Brain microvascular endothelial cell (primary cell): ENCODE measurements at places on chromosomes 5 and 9.
A peak's percentile ranks its signal among the peaks of the same experiment; 100 is the strongest.

- no peak for DNase-seq
Observed at GRCh38 chr9:96189995-96190394, 112.0 kb downstream of the HSD17B3 start.

GRCh38 chr5:83428126-83428525 lies 43.4 kb upstream of the VCAN start:
- DNase-seq: no peak

GRCh38 chr5:117255211-117256027 lies 680.8 kb upstream of the SEMA6A start:
- no peak for DNase-seq

DNA sequence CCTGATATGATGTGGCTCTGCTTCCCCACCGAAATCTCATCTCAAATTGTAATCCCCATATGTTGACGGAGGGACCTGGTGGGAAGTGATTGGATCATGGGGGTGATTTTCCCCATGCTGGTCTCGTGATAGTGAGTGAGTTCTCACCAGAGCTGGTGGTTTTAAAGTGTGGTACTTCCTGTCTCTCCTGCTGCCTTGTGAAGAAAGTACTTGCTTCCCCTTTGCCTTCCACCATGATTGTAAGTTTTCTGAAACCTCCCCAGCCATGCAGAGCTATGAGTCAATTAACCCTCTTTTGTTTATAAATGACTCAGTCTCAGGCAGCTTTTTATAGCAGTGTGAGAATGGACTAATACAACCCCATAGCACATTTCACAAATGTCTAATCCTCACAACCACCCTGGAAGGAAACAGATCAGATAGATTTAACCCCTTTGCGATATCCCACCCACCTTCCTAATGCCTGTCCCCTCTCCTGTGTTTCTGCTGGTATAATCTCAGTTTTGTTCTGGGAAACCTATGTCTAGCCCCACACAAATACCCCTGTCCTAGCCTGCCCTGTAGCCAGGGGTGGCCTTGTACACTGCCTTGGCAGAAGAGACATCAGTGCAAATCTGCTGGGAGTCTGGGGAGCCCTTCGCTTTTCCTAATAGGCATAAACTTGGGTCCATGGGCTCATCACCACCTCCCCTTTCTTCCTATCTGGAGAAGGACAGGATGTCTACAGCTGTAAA lies 157.0 kb upstream of the RAI14 start:
- peak; percentile 71 for DNase-seq

GRCh38 chr5:154220625-154221024 lies 30.1 kb downstream of the GALNT10 start:
- peak; percentile 76 for DNase-seq

GRCh38 chr9:27548055-27548741 lies 18.6 kb upstream of the MOB3B start:
- no peak for DNase-seq

- no peak for DNase-seq
Observed at GRCh38 chr9:121303456-121304451, 35.8 kb downstream of the GSN start.

DNA sequence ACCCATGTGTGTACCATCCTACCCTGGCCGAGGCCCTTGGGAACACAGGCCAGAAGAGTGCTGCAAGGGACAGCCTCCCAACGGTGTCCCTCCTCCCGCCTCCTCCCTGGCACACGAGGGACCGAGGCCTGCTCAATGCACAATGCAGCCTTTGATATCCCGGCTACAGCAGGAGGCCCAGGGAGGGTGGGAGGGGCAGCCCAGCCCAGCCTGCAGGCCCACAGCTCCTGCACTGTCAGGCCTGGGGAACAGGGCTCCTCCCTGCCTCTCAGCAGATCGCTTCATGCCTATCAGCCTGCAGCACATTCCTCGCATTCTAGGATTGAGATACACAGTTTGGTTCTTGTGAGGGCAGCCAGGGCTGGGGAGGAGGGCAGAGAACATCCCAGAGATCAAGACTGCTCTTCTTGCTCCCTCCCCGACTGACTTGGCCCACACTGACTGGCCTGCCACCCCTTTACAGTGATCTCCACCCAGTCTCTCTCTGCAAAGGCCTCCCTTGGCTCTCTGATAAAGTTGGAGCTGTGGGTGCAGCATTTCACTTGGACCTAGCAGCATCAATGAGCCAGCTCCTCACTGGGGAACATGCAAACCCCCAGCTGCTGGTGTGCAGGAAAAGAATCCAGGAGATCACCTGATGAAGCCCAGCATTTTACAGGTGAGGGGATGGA lies at the start of gene SH3TC2:
TSS of gene SH3TC2 (minus strand) at position 46 of the 671 bp plus-strand sequence. CDS start at position 6, 40 bp downstream.
- peak; percentile 49 for DNase-seq

DNA sequence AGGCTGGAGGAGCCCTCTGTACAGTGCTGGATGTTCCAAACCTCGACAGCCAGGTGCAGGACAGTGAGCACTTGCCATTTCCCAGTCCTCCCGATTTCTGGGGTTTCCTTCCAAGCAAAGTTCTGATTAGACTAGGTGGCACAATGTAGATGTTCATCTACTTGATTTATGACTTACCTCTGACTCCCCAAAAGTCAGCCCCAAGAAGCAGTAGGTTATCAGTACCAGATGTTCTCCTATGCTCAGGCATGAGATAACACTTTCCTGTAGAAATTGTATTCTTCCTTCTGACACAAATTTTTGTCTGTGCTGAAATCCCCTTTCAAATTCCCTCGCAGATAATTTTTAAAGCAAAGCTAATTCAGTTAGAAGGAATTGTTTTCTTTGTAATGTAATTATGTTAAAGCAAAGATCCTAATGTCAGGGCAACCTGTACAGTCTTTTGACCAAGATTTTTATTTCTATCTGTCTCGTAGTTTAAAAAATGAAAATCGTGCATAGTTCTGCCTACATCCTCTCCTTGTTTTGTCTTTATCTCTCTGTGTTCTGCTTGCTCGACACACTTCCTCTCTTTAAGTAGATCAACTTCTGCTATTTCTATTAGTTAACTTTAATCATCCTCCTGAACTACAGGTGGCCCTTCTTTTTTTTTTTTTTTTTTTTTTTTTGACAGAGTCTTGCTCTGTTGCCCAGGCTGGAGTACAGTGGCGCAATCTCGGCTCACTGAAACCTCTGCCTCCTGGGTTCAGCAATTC lies 102.4 kb upstream of the PJA2 start:
- no peak for DNase-seq

- no peak for DNase-seq
Observed at GRCh38 chr9:15927161-15927560, 374.3 kb downstream of the CCDC171 start.

GRCh38 chr9:81032030-81032572 lies 657.2 kb downstream of the TLE1 start:
- peak; percentile 97 for DNase-seq

DNA sequence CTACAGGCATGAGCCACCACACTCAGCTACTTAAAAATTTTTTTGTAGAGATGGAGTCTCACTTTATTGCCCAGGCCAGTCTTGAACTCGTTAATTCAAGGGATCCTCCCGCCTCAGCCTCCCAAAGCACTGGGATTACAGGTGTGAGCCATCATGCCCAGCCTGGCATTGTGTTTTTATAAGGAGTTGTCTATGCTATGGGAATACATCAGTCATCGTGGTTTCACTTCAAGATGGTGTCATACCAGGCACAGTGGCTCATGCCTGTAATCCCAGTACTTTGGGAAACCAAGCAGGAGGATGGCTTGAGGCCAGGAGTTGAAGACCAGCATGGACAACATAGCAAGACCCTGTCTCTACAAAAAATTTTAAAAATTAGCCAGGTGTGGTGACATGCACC lies 49.7 kb downstream of the CYSTM1 start:
- no peak for DNase-seq

DNA sequence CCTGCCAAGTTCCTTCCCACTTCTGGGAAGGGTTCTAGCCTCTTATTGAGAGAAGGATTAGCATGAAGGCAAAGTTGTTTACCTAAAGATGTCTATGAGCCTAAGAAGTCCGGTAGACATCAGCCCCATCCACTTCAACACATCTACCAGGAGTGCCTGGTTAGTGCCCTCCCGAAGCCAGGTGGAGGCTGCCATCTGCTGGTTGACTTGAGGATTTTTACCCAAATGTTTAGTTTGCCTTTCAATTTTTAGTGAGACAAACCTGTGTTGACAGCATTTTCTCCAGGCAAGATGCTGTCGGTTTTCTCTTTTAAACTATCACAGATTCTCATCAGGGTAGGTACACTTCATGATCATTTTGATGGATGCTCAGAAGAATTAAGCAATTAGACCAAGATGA lies 83.6 kb upstream of the TNFSF8 start:
- peak; percentile 67 for DNase-seq

GRCh38 chr9:77825361-77825760 lies 177.2 kb upstream of the GNA14 start:
- no peak for DNase-seq

- no peak for DNase-seq
Observed at GRCh38 chr9:5384436-5384835, 44.8 kb upstream of the RLN1 start.

- peak; percentile 86 for DNase-seq
Observed at GRCh38 chr9:87193925-87194868, 246.9 kb upstream of the GAS1 start.

DNA sequence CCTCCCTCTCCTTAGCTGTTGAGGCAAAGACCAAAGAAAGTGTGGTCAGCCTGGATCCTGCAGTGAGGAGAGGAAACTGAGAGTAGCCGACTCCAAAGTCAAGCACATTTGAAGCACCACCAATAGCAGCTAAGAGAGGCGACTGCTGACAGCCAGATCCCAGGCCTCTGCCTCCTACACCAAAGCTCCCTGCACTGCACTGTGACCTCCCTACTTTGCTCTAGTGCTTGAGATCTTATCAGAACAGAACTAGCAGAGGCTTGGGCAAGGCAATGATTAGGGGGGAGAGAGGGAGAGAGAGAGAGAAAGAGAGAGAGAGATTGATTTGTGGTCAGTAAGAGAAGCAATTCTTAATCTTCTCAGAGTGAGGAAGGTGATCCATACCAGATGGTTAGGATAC lies 216.3 kb downstream of the CDK5RAP2 start:
- no peak for DNase-seq

- DNase-seq: no peak
Observed at GRCh38 chr5:31614151-31615020, 24.5 kb upstream of the PDZD2 start.

GRCh38 chr5:172007175-172008110 lies 1.0 kb upstream of the FBXW11 start:
- DNase-seq: peak; percentile 11

- DNase-seq: peak; percentile 18
Observed at GRCh38 chr5:123422433-123423277, 548 bp downstream of the CEP120 start.

DNA sequence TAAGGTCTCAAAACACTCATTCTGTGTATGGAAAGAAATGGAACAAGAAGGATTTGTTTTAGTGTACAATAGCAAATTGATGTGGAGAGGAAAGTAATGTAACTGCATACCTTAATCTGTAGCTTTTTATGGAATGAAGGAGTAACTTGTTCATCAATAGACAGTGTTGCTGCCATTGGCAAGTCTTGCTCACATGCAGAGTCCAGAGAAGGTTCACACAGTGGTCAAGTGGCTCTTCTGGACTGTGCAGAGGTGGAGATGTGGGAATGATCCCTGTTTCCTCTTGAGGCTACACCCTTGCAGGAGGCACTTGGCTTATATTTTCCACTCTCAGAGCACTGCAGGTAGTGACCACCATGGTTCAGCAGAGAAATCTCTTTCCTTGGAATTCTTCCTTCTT lies 132.9 kb upstream of the ANKH start:
- DNase-seq: no peak

- no peak for DNase-seq
Observed at GRCh38 chr5:54589786-54590185, 72.2 kb downstream of the SNX18 start.

- no peak for DNase-seq
Observed at GRCh38 chr5:62778316-62779009, 199.8 kb downstream of the LRRC70 start.

GRCh38 chr5:91885291-91886265 lies 502.5 kb upstream of the ARRDC3 start:
- DNase-seq: peak; percentile 1

- DNase-seq: no peak
Observed at GRCh38 chr9:136324501-136325300, 2.6 kb upstream of the GPSM1 start.

DNA sequence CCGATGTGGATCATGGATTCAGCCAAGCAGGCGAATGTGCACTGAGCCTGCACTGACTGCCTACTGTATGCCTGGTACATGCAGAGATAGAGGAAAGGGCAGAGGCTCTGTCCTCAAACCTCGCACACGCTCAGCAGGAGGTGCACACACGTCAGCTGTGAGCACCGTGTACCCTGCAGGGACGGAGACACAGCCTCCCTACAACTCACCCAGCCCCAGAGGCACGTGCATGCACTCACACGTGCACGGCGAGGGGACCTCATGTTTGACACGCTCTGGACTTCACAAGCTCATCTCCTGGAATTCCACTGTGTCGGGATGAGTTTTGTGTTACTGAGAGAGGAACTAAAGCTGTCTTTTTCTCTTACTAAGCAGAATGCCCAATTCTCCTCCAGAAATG lies 48.4 kb downstream of the IRX2 start:
- no peak for DNase-seq

- no peak for DNase-seq
Observed at GRCh38 chr9:133750982-133751649, 13.0 kb upstream of the SARDH start.

DNA sequence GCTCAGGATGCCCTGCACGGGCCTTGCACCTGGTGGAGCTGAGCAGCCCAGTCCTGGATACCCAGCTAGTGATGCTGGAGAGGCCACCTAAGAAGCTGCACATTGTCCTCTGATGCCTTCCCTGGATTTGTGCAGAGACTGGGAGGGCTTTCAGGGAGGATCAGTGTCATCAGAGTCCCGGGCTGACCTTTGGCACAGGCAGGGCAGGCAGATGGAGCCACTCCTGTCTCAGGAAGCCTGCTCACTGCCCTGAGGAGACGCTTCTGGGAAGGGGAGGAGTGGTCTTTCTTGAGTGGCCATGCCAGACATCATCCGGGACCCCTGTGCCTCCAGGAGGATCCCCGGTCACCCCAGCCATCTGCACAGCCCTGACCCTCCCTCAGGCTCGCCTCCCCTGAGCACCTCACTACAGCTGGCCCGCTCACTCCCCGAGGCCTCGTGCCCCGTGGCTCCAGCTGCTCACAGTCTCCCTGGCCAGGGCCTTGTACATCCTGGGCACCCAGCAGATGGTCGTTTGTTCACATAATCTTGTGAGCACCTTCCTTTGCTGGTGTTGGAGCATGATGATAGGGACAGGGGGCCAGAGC lies 47.2 kb upstream of the FCN2 start:
- DNase-seq: no peak

DNA sequence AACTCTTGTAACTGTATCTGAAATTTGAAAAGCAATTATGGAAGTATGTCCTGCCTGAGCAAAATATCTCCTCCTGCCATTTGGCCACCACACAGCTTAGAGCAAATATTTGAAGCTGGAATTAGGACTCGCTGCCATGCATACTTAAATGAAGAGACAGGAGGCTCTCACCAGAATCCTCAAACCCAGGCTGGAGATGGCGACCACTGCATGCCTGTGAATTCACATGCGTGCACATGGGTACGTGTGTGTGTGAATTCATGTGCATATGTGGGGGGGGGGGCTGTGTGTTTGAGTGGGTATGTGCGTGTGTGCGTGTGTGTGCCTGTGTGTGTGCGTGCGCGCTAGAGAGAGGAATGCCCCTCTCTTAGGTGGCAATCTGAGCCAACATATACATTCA lies 84.1 kb upstream of the IRX1 start:
- DNase-seq: no peak
